ENCODE measurements at places on chromosomes 2 and 18. TPM values are rescaled to one million over a fixed set of nuclear protein-coding genes. Genes with fewer than 3 reads are reported as not detected.

Gene ELOA2
- total RNA-seq: not detected

Gene VSNL1
- total RNA-seq: 20.6 TPM

Gene ZSWIM2
- total RNA-seq: not detected

Gene FAP
- 50.0 TPM for total RNA-seq

Gene WDR7
- total RNA-seq: 34.7 TPM

Gene NFU1
- 45.1 TPM for total RNA-seq

Gene ANKRD53
- total RNA-seq: 0.31 TPM

Gene POMC
- total RNA-seq: 7.7 TPM

Gene VWA3B
- total RNA-seq: 0.10 TPM

Gene CD8B
- total RNA-seq: 1.0 TPM

Gene UGT1A5
- total RNA-seq: 0.51 TPM

Gene BOLA3
- total RNA-seq: 38.4 TPM

Gene SLC4A3
- total RNA-seq: 1.5 TPM

Gene DSC2
- total RNA-seq: 54.9 TPM

Gene REG1B
- total RNA-seq: not detected

Gene DAPL1
- total RNA-seq: 3.5 TPM

Gene SPDYA
- total RNA-seq: 4.2 TPM

Gene REG3A
- total RNA-seq: not detected

Gene CAVIN2
- 75.5 TPM for total RNA-seq

Gene ESPNL
- 1.0 TPM for total RNA-seq

Gene PCARE
- total RNA-seq: 3.3 TPM

Gene SERPINB12
- total RNA-seq: 2.6 TPM

Gene IL1RL2
- 2.8 TPM for total RNA-seq

Gene CNGA3
- 0.51 TPM for total RNA-seq

Gene CGREF1
- 1.6 TPM for total RNA-seq

Gene SLC16A14
- total RNA-seq: 9.9 TPM

Measured in tongue (tissue), 3 donors.